ENCODE measurements at places on chromosomes 4 and X. TPM values are rescaled to one million over a fixed set of nuclear protein-coding genes. Genes with fewer than 3 reads are reported as not detected.

The BGN gene
- total RNA-seq, result 0.08 TPM

The MSX1 gene
- total RNA-seq, result 8.2 TPM

The PF4V1 gene
- total RNA-seq, result not detected

The RHOXF2 gene
- not detected for total RNA-seq

The CRMP1 gene
- 3.6 TPM for total RNA-seq

The CDX4 gene
- total RNA-seq, result not detected

The ZNF41 gene
- total RNA-seq, result 4.3 TPM

The SPANXC gene
- total RNA-seq, result not detected

The ANXA10 gene
- total RNA-seq, result 2.7 TPM

All from A549 treated with Mapracorat at 1 μM for 4 hours (cell line).